ENCODE measurements at places on chromosomes 5 and 9.
A peak's percentile ranks its signal among the peaks of the same experiment; 100 is the strongest.

DNA sequence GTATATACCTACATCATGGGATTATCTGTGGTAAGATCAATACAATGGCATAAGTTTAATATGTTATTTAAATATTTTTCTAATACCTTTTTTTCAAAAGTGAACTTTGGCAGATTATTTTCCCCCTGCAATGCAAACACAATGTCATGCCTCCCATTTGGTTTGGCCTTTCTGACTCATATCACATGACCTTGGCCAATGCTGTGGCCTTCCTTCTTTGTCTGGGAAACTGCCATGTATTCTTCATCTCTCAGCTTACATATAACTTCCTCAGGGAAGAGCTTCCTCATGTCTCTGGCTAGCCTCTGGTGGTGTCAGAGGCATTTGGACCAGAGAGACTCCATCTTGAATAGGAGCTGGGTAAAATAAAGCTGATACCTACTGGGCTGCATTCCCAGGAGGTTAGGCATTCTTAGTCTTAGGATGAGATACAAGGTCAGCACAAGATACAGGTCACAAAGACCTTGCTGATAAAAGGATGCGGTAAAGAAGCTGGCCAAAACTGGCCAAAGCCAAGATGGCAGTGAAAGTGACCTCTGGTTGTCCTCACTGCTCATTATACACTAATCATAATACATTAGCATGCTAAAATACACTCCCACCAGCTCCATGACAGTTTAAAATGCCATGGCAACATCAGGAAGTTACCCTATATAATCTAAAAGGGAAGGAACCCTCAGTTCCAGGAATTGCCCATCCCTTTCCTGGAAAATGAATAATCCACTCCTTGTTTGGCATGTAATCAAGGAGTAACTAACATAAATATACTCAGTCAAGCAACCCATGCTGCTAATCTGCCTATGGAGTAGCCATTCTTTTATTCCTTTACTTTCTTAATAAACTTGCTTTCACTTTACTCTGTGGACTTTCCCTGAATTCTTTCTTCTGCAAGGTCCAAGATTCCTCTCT is 76.0 kb downstream of the C9orf153 start:
- no peak for DNase-seq

- DNase-seq = no peak
Measured at GRCh38 chr5:73975845-73976244, 349.8 kb downstream of the ARHGEF28 start.

DNA sequence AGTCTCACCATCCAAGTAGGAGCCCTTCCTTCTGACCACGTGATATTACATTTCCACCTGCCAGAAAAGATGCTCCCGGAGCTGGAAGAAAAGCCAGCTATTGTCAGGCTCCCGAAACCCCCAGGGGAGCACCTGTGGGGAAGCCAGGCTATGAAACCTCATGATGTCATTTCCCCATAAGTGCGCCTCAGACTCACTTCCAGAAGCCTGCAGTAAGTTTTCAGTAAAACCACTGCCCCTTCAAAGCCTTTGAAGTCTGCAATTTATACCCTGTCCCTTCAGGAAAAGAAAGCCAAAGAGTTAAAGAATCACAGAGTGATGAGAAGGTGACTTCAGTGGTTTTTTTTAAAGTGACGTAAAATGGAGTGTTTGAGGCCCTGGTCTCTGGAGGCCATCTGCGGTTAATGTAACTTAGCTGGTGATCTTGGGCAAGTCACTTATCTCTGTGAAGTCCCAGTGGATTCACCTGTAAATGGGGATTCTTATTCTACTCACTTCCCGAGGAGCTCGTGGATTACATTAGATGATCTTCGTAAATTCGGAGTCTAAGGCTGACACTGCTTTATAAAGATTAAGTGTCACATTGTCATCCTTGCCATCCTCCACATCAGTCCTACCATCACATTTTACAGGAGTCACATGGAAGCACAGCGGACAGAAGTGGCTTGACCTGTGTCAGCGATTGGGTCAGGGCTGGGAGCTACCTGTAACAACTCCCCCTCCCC is 2.6 kb upstream of the SEMA6A start:
- no peak for DNase-seq

DNA sequence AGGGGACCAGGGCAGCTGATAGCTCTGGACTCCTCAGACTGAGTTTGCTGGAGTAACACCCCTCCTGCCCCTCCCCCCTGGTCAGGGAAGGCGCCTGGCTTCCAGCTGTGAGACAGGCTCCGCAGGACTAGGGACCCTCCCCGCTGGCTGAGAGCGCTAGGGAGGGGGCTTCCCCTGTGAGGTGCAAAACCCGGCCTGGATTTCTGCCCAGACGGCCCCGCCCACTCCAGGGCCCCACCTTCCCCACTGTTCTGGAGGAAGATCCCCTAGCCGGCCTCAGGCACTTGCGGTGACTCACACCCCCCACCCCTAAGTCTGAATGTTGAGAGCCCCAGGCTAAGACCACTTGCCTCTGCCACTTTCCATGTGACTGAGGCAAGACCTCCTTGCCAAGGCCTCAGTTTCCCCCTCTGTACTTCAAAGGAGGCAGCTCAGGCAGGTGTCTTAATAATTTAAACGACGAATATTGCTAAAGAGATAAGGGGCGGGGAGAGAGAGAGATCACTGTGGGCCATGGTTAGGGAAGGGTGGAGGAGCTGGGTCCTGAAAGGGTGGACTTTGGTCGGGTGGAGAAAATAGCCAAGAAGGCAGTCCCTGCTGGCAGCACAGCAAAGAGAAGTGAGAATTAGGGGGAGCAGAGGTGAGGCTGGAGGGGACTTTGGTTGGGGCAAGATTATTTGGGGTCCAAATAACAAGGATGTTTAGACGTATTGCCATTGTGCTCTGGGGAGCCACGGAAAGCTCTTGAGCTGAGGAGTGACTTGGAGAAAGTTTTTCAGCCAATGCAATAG is 1.0 kb upstream of the DAB2IP start:
- DNase-seq = no peak

DNA sequence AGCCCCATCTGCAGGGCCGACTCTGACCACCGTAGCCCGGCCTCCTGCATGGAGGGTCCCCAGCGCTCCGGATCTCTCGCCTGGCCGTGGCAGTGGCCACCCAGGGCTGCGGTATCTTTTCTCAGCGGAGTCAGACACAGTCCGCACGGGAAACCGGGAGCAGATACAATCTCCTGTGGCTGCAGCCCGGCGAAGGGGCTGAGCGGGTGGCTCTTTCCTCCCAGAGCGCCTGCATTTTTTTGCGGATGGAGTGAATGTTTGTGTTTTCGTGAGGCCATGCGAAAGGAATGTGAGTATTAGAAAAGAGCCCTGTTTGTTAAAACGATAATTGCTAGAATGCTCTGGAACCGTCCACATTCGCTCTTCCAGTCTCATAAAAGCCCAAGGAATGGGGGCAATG is 53.4 kb upstream of the PTCH1 start:
- no peak for DNase-seq

GRCh38 chr9:111878946-111879345 is 17.7 kb upstream of the UGCG start:
- DNase-seq = no peak

DNA sequence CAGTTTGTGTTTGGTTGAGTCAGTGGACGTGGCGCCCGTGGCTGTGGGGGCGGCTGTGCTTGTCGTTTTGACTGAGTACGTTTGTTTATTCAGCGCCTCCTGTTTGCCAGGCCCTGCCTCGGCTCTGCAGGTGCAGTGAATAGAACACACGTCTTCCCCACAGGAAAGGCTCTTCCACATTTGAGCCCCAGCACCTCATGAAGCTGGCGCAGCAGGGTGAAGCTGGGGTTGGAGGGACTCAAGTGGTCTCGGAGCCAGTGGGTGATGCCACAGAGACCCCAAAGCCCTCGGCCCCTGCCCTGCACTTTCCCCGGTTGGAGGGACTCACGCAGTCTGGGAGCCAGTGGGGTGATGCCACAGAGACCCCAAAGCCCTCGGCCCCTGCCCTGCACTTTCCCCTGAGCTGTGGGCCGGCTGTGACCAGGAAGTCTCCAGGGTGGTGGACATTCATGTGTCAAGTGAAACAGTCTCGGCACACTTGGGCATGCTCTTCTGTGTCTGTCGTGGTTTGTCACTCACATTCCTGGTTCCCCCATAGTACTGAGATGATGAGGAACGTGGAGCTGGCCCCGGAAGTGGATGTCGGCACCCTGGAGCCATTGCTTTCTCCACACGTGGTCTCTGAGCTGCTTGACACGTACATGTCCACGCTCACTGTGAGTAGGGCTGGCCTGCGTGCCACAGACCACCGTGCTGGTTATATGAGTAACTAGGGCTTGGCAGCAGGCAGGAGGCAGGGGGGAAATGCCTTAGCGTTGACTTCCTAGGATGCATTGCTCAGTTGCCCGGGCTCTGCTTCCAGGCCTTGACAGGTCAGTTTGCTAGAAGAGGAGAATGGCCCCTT is 13.6 kb downstream of the EXOC3 start:
- DNase-seq = no peak

- DNase-seq = no peak
Measured at GRCh38 chr5:54705994-54706653, 188.6 kb downstream of the SNX18 start.

GRCh38 chr5:122864400-122864799 is 19.0 kb downstream of the SNX24 start:
- DNase-seq = no peak

GRCh38 chr9:114198249-114199040 is 43.1 kb downstream of the COL27A1 start:
- DNase-seq = no peak

- no peak for DNase-seq
Measured at GRCh38 chr5:133690746-133691145, 78.4 kb upstream of the FSTL4 start.

GRCh38 chr5:91379914-91380490 is 3.1 kb downstream of the ARRDC3 start:
- DNase-seq = peak; percentile 55

DNA sequence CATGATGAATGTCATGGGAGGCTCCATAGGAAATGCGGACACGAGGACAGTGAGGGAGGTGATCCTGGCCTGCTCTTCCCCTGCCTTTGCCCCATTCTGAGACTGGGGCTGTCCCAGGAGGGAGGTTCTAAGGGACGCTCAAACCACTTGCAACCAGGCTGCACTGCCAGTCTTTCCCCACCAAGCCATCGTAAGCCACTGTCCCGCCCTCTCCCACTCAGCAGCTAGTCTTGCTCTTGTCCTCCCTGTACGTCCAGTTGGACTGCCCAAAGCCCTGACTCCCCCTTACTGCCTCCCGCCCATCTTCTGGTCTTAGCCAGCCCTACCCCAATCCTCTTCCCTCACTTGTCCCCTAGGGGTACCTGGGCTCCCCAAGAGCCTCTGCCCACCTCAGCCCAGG is 115.7 kb downstream of the FSTL4 start:
- no peak for DNase-seq

DNA sequence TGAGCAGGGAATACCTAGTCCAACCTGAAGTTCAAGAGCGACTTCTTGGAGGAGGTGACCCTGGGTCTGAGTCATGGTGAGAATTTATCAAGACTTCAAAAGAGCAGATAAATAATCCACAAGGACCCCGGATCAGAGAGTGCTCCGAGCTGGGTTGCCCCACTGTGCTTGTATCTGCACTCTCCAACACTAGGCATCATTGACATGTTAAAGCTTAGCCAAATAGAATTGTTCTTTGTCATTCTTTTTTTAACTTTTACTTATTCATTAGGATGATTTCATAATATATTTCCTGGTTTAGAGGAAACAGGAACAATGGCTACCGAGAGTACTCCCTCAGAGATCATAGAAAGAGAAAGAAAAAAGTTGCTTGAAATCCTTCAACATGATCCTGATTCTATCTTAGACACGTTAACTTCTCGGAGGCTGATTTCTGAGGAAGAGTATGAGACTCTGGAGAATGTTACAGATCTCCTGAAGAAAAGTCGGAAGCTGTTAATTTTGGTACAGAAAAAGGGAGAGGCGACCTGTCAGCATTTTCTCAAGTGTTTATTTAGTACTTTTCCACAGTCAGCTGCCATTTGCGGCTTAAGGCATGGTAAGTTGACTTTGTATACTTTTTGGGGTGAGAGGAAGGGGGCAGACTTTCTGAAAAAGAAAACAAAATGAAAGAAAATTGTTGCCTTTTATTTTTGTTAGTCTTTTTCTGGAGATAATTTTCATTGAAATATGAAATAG is at the start of gene CARD6:
TSS of gene CARD6 (plus strand) at position 300 of the 738 bp plus-strand sequence. CDS start at position 316, 16 bp downstream.
- DNase-seq = no peak

DNA sequence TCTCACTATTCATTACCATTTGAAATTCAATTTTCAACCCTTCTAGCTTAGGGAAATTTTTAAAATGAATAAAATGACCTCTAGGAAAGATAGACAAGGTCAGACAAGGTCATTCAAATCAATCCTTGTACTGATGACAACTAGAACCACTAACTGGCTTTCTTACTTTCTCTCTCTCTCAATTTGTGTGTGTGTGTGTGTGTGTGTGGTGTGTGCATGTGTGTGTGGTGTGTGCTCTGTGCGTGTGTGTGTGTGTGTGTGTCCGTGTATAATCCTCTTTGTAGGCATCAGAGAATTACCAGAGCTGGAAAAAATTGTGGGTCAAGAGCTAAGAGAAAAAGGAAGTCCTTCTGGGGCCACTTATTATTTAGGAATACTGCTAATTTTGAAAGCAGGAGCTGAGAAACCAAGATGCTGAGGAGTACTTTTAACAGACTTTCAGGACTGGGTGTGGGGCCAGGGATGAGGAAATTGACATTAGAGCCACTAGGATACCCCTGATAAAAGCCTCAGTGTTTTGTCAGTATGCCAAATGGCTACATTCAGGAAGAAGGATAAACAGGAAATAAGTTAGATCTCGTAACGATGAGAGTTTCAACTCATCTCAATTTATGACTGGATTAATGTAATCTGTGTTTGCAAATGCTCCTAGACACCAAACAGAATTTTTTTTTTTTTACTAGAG is 723.3 kb downstream of the CETN3 start:
- no peak for DNase-seq

- no peak for DNase-seq
Measured at GRCh38 chr5:1468629-1469527, 23.6 kb upstream of the SLC6A3 start.

GRCh38 chr5:71932655-71933338 is 174.5 kb upstream of the MAP1B start:
- no peak for DNase-seq

DNA sequence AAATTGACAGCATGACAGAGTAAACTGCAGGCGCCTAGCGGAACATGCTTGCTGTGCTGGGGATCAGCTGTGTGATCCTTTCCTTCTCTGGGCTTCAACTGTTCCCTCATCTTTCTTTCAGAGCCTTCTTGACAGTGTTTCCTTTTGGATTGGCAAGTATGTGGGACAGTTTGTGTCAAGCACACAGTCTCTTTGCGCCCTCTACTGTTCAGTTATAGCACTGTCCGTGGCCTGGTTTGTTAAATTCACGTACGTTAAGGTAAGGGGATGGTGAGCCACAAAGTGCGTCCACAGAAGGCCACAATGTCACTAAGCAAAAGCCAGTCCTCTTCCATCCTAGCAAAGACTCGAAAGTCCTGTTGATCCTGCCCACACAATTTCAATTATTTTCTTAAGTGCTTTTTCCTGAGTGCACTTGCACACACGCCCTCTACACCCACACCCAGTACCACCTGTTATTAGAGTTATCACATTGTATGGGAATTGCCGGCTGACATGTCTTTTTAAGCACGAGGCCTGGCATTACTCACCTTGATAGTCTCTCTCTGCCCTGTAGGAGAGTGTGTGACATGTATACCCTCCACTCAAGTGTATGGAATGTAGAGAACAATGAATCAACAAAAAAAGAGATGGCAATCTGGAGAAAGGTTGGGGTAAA is 22.5 kb upstream of the PTPN3 start:
- peak; percentile 18 for DNase-seq

GRCh38 chr9:95134457-95134881 is 183.0 kb downstream of the FANCC start:
- no peak for DNase-seq
